CD4-positive, alpha-beta T cell treated with Interleukin-6 at 100 ng/mL for 8 hours (primary cell): ENCODE measurements at places on chromosomes 12 and 14.

GRCh38 chr12:54277823-54278276 is 2.1 kb downstream of the CBX5 start:
- DNase-seq, result no peak

- no peak for DNase-seq
Observed at GRCh38 chr12:4001841-4002240, 128.6 kb upstream of the PARP11 start.

- no peak for DNase-seq
Observed at GRCh38 chr12:110983811-110984210, 63.4 kb upstream of the MYL2 start.

- no peak for DNase-seq
Observed at GRCh38 chr14:95157048-95157326, 342 bp downstream of the DICER1 start.

GRCh38 chr14:95535226-95536021 is 574 bp downstream of the GLRX5 start:
- no peak for DNase-seq

DNA sequence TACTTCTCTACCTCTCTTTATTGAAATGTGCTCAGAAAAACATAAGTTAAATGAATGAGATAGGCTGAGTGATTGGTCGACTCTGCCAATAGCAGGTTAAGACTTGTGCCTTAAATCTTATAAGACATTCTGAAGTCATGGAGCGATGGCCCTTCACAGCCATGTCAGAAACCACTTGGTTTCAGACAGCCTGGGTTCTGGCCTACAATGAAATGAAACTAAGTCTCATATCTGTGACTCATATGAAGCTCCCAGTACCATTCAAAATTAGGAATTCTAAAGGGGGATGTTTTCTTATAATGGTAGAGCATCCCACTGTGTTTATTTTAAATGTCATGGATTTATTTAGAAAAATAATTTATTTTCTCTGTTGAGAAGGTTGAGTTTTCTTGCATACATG is 42.6 kb downstream of the PLXNC1 start:
- no peak for DNase-seq

- no peak for DNase-seq
Observed at GRCh38 chr14:68377006-68377405, 415.9 kb downstream of the ZFP36L1 start.

GRCh38 chr14:52248057-52248456 is 19.4 kb upstream of the PTGDR start:
- DNase-seq, result peak; percentile 21

GRCh38 chr12:115264605-115265004 is 580.6 kb upstream of the TBX3 start:
- no peak for DNase-seq

- no peak for DNase-seq
Observed at GRCh38 chr12:104154286-104154685, 16.3 kb upstream of the NFYB start.

- no peak for DNase-seq
Observed at GRCh38 chr12:88417531-88417930, 162.7 kb downstream of the KITLG start.

DNA sequence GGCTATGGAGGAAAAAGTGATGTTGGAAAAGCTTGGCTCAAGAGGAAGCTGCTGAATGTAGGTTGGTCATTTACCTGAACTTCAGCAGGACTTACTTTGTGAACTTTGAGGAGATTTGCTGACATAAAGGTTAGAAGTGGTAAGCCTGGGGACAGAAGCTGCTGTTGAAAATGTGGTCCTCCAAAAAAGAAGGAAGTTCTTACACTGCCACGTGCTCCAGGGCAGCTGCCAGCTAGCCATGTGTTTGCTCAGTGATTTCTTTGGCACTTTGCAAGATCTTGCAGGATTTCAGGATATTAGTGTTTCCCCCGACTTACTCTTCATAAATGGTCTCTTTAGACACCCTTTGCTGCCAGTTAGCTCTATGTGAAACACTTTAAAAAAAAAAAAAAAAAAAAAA is 14.8 kb upstream of the DYRK2 start:
- no peak for DNase-seq

GRCh38 chr14:70803321-70804310 is 5.7 kb downstream of the MAP3K9 start:
- no peak for DNase-seq

DNA sequence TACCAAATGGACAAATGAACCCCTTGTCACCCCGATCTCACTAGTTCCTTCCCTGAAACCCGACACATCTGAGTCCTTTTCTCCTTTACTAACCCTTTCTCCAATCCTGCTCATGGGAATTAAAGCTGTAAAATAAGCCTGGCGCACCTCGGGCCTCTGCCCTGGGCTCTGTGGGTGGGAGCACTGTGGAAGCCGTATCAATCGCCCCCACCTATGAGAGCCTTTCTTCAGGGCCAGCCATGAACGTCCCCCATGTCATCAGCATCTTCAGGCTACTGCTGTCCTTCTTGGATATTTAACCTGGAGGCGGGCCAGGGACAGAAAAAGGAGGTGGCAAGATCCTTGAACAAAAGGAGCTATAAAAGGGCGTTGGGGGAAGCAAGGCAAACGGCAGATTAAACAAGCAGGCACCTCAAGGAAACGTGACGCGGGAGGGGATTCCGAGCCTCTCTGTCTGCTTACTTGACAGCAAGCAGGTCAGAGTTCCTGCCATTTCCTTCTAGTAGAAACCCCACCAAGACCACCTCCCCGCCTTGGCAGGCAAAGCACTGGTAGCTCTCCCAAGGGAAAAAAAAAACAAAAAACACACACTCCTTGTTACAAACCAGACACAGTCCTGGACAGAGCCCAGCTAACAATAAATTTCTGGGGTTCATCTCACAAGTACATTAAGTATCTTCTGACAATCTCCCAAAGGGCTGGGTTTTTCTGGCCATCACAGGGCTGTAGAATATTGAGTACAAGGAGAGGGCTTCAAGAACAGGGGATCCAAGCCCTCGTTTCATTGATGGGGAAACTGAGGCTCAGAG is 62.9 kb downstream of the DPF3 start:
- DNase-seq, result no peak

GRCh38 chr12:103244596-103244995 is 251.2 kb downstream of the C12orf42 start:
- no peak for DNase-seq

- no peak for DNase-seq
Observed at GRCh38 chr12:58811346-58811745, 109.0 kb downstream of the LRIG3 start.

GRCh38 chr14:20632831-20633691 is 8.4 kb downstream of the OR6S1 start:
- DNase-seq, result peak; percentile 59

DNA sequence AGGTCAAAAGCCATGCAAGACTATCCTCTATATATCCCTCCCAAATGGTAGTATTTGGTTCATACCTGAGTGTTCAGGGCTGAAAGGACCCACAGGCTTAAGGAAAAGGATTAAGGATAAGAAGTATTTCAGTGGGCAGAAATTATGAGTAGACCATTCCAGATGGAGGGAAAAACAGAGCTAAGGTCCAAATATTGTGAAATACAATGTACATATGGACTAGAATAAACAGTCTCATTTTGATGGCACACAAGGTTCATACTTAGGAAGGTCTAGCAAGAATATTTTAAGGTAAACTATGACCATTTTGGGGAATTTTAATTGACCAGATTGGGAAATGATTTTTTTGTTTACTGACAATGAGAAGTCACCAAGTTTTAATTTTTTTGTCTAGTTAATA is 124.6 kb downstream of the PRKD1 start:
- no peak for DNase-seq

GRCh38 chr12:124396544-124397398 is 101.9 kb downstream of the RFLNA start:
- no peak for DNase-seq

GRCh38 chr12:106106061-106106566 is 32.6 kb downstream of the NUAK1 start:
- DNase-seq, result no peak

- no peak for DNase-seq
Observed at GRCh38 chr14:90894241-90894640, 78.0 kb upstream of the TTC7B start.

- no peak for DNase-seq
Observed at GRCh38 chr14:73239393-73240241, 2.3 kb downstream of the PAPLN start.

DNA sequence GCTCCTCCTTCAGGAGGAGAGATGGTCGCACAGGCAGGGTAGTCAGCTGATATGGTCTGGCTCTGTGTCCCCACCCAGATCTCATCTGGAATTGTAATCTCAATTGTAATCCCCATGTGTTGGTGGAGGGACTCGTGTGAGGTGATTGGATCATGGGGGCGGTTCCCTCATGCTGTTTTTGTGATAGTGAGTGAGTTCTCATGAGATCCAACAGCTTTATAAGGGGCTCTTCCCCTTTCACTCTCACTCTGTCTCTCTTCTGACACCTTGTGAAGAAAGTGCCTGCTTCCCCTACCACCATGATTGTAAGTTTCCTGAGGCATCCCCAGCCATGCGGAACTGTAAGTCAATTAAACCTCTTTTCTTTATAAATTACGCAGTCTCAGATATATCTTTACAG is 218.9 kb upstream of the TMTC1 start:
- DNase-seq, result no peak

DNA sequence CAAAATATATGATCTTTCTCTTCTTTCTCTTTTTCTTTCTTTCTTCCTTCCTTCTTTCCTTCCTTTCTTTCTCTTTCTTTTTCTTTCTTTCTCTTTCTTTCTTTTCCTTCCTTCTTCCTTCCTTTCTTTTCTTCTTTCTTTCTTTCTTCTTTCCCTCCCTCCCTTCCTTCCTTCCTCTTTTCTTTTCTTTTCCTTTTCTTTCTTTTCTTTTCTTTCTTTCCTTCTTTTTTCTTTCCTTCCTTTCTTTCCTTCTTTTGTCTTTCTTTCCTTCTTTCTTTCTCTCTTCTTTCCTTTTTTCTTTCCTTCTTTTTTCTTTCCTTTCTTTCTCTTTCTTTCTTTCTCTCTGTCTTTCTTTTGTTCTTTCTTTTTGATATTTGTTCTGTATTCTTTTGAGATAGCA is 1356.0 kb upstream of the SEL1L start:
- DNase-seq, result no peak

DNA sequence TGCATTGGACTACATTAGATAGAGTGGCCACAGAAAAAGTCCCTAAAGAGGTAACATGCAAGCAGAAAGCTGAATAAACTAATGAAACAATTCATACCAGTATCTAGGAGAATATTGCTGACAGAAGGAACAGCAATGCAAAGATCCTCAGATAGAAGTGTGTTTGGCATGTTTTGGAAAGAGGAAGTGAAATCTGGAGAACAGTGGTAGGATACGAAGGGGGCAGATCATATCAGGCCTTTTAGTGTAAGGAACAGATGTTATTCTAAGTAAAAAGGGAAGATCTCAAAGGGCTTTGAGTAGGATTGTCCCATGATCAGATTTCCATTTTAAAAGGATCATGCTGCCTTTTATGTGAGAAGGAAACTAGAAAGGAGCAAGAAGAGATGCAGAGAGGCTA is 342.9 kb downstream of the PAWR start:
- DNase-seq, result no peak

GRCh38 chr12:112928978-112929377 is 9.3 kb upstream of the OAS3 start:
- no peak for DNase-seq

DNA sequence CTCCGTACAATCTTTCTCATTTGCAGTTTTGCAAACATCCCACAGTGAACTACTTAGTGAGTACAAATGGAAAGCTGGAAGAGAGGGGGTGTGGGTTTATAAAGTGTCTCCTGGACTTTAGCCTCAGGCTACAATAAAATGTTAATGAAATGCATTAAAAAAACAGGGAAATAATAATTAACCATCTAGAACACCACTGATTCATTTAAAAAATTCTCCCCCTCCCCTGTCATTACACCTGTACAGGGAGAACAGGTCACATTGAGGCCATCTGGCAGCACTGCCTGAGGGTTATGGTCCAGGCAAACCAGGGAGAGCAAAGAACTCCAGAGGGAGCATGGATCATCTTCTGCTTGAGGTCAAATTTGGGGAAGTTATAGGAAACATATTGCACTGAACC is 96.3 kb downstream of the TSPAN8 start:
- no peak for DNase-seq

GRCh38 chr14:86518298-86518697 is 988.4 kb downstream of the FLRT2 start:
- DNase-seq, result no peak

- DNase-seq, result no peak
Observed at GRCh38 chr12:123787466-123787865, 25.4 kb downstream of the DNAH10 start.

- no peak for DNase-seq
Observed at GRCh38 chr12:51450333-51450732, 25.7 kb downstream of the SLC4A8 start.

GRCh38 chr14:74985028-74985310 is 17.8 kb upstream of the EIF2B2 start:
- DNase-seq, result no peak

GRCh38 chr12:93911396-93911795 is 234.2 kb downstream of the CRADD start:
- DNase-seq, result no peak

DNA sequence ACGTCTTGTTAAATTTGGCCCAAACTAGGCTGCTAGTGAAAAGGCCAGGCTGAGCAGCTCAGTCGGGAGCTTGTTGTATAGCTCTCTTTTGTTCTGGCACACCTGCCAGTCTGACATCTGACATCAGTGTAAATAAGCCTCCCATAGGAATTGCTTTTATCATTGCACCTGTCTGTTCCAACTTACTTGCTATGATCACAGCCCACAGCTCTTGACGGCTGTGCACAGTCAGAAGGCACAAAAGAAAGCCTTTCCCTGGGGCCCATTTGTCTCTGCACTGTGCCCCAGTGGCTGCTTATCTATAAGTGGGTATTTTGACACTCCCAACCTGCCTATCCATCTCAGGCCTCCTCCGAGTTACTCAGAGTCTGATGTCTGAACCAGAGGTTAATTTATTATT is 324.5 kb downstream of the NUAK1 start:
- no peak for DNase-seq

DNA sequence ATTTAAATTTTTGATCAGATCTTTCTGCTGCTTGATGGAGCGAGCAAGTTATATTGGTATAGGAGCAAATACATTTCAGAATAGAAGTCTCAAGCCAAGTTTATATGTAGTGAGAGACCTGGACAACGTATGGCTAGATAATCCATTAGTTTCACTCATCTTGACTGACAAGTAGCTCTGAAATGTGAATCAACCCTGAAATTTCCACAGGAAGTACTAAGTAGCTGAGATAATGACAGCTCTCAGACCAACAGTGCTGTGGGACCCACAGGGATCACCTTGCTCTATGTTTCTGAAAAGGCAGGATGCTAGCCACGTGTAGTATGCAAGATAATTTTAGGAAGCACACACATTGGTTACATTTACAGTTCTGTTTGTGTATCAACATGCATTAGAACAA is 258.6 kb upstream of the FOXN3 start:
- no peak for DNase-seq

- DNase-seq, result no peak
Observed at GRCh38 chr14:50920482-50921230, 23.6 kb downstream of the PYGL start.

DNA sequence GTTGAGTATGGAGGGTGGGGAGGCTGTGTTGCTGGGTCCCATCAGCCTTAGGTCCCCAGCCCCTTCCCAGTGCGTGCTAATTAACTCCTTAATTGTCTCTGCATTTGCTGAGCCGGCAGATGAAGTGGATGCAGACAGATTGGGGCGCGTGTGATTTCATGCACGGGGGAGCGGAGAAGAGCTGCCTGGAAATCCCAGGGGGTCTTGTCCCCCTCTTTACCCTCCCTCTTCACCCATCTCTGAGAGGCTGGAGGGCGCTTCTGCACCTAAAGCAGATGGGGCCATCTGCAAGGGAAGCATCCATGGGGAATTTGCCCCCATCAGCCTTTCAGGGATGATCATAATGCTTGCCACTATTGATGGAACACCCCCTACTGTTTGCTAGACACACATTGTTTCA is 4.4 kb upstream of the ASIC1 start:
- DNase-seq, result no peak
